T-helper 2 cell treated with Interferon-gamma antibody and Interleukin-4, amounts not matched to agents 5 μg/mL and 100 μg/mL, for 36 hours (primary cell): ENCODE measurements at places on chromosomes 4 and X.

- no peak for DNase-seq
- H3K4me1 ChIP-seq = peaks cover 20% of the 10 kb centered on the region
- no peak overlapping the region for H3K4me3 ChIP-seq
These were observed 14.5 kb downstream of the TNIP2 start for GRCh38 chr4:2741626-2742025.

GRCh38 chrX:5305452-5305851 is 923.2 kb downstream of the NLGN4X start:
- no peak overlapping the region for H3K27ac ChIP-seq
- no peak overlapping the region for H3K4me3 ChIP-seq
- no peaks in the 10 kb centered on the region for H3K27me3 ChIP-seq
- H3K36me3 ChIP-seq = no peaks in the 10 kb centered on the region
- DNase-seq = no peak
- H3K4me1 ChIP-seq = no peaks in the 10 kb centered on the region

DNA sequence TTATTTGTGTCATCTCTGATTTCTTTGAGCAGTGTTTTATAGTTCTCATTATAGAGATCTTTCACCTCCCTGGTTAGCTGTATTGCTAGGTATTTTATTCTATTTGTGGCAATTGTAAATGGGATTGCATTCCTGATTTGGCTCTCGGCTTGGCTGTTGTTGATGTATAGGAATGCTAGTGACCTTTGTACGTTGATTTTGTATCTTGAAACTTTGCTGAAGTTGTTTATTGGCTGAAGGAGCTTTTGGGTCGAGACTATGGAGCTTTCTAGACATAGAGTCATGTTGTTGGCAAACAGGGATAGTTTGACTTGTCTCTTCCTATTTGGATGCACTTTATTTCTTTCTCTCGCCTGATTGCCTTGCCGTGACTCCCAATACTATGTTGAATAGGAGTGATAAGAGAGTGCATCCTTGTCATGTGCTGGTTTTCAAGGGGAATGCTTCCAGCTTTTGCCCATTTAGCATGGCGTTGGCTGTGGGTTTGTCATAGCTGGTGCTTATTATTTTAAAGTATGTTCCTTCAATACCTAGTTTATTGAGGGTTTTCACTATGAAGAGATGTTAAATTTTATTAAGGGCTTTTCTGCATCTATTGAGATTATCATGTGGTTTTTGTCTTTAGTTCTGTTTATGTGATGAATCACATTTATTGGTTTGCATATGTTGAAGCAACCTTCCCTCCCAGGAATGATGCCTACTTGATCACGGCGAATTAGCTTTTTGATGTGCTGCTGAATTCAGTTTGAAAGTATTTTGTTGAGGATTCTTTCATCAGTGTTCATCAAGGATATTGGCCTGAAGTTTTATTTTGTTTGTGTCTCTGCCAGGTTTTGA is 72.7 kb upstream of the BOD1L1 start:
- no peaks in the 10 kb centered on the region for H3K36me3 ChIP-seq
- H3K27me3 ChIP-seq = no peaks in the 10 kb centered on the region
- no peak overlapping the region for H3K27ac ChIP-seq
- H3K4me3 ChIP-seq = no peak overlapping the region

DNA sequence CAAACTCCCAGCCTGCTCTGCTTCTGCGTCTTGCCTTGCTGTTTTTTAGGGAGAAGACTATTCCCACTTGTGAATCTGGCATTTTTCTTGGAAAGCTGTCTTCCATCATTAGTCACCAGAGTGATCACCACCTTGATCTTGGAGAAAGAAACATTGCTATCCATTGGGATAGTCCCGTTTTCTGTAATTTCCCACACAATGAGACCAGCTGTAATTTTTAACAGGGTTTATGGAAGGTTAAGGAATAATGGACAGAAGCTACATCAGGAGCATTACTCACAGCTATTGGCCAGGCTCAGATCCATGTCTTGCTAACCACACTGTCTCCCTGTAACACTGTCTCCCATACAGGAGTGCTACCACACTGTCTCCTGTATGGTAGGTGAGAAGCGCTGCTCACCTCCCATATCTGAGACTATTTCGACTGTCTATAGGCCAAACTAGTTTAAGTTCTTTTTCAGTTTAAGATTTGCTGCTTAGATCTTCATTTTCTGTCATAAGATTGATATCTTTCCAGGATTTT is 523.0 kb downstream of the SPRY1 start:
- DNase-seq = no peak

GRCh38 chrX:149284616-149285015 is 220.5 kb downstream of the IDS start:
- peaks cover 13% of the 10 kb centered on the region for H3K4me1 ChIP-seq
- no peak overlapping the region for H3K27ac ChIP-seq
- DNase-seq = peak; percentile 6

- H3K4me3 ChIP-seq = no peak overlapping the region
- DNase-seq = no peak
- H3K36me3 ChIP-seq = peaks cover 23% of the 10 kb centered on the region
- no peaks in the 10 kb centered on the region for H3K4me1 ChIP-seq
- H3K27me3 ChIP-seq = no peaks in the 10 kb centered on the region
These were observed 13.3 kb downstream of the TFE3 start for GRCh38 chrX:49029876-49030275.

GRCh38 chr4:169143335-169143734 is 127.4 kb downstream of the SH3RF1 start:
- no peak overlapping the region for H3K27ac ChIP-seq
- DNase-seq = no peak
- no peak overlapping the region for H3K4me3 ChIP-seq
- H3K36me3 ChIP-seq = no peaks in the 10 kb centered on the region

DNA sequence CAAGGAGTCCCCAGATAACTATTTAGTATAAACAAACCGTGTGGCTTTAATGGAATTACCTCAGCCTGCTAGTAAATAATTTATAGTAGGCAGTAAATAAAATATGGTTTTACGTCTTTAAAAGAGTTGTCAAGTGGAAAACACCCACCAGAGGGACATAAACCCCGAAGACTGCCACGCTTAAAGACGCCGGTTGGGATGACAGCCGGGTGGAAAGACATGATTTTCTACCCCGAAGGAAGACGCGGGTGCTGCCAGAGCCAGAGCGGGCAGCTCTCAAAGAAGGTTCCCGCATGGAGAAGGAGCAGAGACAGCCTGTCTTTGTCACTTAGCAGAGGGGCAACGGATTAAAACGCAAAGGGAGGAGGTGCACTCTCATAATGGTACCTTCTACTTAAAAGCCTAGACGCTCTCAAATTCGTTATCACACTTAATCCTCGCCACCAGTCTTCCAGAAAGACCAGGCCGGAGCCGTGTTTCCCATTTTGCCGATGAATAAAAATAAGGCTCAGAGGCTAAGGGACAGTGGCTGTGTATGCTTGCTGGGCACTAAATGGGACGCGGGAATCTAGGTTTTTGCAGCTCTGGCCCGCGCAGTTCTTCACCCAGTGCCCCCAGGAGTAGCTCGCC is 140.5 kb upstream of the ZIC3 start:
- no peak overlapping the region for H3K4me3 ChIP-seq
- H3K27ac ChIP-seq = no peak overlapping the region
- DNase-seq = no peak

- DNase-seq = no peak
- H3K4me1 ChIP-seq = peaks cover 45% of the 10 kb centered on the region
- H3K36me3 ChIP-seq = peaks cover 4% of the 10 kb centered on the region
- H3K27me3 ChIP-seq = no peaks in the 10 kb centered on the region
- H3K4me3 ChIP-seq = peak overlapping the region; percentile 92
These were observed 461 bp upstream of the SLC9A6 start for GRCh38 chrX:135984791-135985156.

- no peaks in the 10 kb centered on the region for H3K27me3 ChIP-seq
- H3K4me1 ChIP-seq = no peaks in the 10 kb centered on the region
- no peaks in the 10 kb centered on the region for H3K36me3 ChIP-seq
- no peak for DNase-seq
These were observed 359.6 kb downstream of the HS3ST1 start for GRCh38 chr4:11069083-11069482.

DNA sequence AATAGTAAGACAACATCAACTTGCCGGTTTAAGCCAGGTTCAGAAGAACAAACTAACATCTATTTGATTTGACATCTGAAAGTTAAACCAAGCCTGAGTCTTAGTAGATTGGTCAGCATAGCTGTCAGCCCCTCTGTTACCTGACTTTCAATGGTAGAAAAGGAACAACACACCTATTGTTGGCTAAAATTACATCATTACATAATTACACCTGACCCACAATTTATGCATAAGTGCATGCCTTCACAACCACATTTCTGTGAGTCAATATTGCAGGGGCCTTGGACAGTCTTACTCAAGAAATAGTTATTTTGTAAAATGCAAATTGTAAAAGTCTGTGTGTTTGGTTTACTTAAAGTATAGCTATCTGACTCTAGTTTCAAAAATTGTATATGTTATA is 36.2 kb downstream of the EGFL6 start:
- H3K4me1 ChIP-seq = no peaks in the 10 kb centered on the region
- H3K36me3 ChIP-seq = peaks cover 2% of the 10 kb centered on the region
- peaks cover 3% of the 10 kb centered on the region for H3K27me3 ChIP-seq
- no peak overlapping the region for H3K4me3 ChIP-seq
- H3K27ac ChIP-seq = no peak overlapping the region

DNA sequence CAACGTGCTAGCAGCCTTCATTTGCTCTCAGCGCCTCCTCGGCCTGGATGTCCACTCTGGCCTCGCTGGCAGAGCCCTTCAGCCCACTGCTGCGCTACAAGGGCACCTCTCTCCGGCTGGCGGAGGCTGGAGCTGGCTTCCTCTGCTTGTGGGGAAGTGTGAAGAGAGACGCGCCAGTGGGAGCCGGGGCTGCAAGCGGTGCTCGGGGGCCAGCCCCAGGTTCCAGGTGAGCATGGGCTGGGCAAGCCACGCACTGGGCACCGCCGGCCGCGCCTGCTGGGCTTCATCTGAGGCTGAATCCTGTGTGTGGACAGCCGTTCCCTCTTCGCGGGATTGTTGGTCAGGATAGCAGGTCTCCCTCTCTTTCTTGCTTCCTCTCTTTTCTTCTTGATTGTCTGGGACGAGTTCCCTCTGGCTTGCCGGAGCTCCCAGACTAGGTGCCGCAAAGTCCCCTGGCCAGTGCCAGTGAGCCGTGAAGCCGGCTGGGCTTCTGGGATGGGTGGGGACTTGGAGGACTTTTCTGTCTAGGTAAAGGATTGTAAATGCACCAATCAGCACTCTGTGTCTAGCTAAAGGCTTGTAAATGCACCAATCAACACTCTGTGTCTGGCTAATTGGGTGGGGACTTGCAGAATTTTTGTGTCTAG is 165.0 kb downstream of the HEPH start:
- H3K36me3 ChIP-seq = no peaks in the 10 kb centered on the region
- H3K4me1 ChIP-seq = no peaks in the 10 kb centered on the region
- no peaks in the 10 kb centered on the region for H3K27me3 ChIP-seq
- H3K27ac ChIP-seq = no peak overlapping the region
- DNase-seq = no peak

- H3K27me3 ChIP-seq = peaks cover 12% of the 10 kb centered on the region
- H3K27ac ChIP-seq = no peak overlapping the region
- DNase-seq = no peak
- H3K4me3 ChIP-seq = no peak overlapping the region
These were observed 38.7 kb upstream of the HELT start for GRCh38 chr4:184979461-184980124.

DNA sequence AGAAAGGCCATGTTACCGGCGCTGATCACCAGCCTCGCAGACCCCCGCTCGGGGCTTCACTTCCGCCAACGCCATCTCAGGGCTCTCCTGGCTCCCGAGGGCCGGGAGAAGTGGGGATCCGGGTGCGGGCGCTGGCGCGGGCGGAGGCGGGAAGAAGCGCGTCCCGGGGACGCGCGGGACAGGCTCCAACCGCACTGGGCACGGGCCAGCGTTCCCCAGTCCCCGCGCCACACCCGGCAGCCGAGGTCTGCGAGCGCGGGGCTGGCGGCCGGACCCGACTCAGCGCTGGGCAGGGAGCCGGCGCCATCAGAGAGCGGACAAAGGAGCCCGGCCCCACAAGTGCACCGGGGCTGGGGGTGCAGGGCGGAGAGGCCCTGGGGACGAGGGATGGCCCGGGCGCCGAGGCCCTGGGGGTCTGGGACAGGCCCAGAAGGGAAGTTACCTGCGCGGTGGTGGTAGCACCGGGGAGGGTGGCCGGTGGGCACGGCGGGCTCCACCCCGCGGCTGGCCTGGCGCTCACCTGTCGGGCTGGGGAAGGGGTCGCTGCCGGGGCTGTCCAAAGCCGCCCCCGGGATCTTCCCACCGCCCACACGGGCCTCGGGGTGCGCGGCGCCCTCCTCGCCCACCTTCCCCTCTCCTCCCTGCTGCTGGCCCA is 449 bp downstream of the CTPS2 start:
- H3K4me3 ChIP-seq = peak overlapping the region; percentile 86
- no peaks in the 10 kb centered on the region for H3K27me3 ChIP-seq
- DNase-seq = no peak
- peaks cover 8% of the 10 kb centered on the region for H3K4me1 ChIP-seq

DNA sequence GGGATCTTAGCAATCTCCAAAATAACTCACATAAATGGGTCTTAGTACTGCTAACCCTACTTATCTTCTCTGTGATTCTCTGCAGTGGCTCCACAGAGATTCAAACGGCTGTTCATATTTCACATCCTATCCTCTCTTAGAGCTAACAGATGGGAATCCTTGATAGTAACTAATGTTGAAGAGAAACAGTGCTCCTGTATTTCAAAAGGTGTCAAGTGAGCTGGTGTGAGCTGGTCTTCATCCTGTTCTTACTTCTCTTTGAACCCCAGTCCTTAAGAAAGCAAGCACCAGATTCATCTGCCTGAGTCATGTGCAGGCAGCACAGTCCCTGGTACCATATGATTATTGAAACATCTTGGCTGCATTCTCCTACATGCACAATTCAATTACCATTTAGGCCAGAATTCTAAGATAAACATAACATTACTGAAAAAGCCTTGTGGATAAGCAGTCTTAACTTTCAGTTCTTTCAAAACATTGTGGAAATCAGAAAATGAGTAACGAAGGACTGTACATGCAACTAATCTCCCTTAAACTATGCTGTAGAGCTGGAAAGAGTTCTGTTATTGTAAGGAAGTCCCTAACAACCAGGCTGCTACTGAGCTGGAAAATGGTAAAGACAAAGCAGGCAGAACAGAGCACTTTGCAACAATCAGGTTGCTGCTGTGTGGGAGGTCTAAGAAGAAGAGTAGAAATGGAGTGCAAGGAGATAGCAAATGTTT is 153.1 kb downstream of the NPNT start:
- H3K27me3 ChIP-seq = no peaks in the 10 kb centered on the region
- no peak overlapping the region for H3K27ac ChIP-seq
- no peaks in the 10 kb centered on the region for H3K4me1 ChIP-seq
- H3K36me3 ChIP-seq = no peaks in the 10 kb centered on the region
- H3K4me3 ChIP-seq = no peak overlapping the region

DNA sequence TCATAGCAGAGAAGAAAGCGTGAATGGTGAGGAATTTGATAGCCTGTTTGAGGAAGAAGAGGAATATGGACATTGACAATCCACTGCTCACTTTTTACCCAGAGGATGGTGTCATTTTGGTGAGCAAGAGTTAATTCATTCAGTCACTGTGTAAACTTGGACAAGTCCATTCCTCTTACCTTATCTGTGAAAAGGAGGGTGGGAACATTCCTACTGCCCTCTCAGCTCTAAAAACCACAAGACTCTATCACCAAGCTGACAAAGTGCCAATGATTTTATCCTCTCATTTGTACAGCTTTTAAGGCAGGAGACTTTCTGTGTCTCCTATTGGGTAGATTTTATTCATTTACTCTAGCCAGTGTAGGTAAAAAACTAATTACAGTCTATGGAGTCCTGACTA is 103.8 kb downstream of the LUZP4 start:
- H3K36me3 ChIP-seq = no peaks in the 10 kb centered on the region
- H3K4me1 ChIP-seq = no peaks in the 10 kb centered on the region
- no peak overlapping the region for H3K4me3 ChIP-seq
- H3K27me3 ChIP-seq = no peaks in the 10 kb centered on the region

- no peak overlapping the region for H3K4me3 ChIP-seq
- peaks cover 50% of the 10 kb centered on the region for H3K27me3 ChIP-seq
- H3K4me1 ChIP-seq = peaks cover 1% of the 10 kb centered on the region
- no peaks in the 10 kb centered on the region for H3K36me3 ChIP-seq
- DNase-seq = no peak
- H3K27ac ChIP-seq = no peak overlapping the region
These were observed 3.3 kb downstream of the ADGRL3 start for GRCh38 chr4:61203436-61203790.
